ENCODE measurements at places on chromosomes 5 and 9.

GRCh38 chr5:147510885-147511284 is 1.0 kb upstream of the DPYSL3 start:
- no peak for DNase-seq

GRCh38 chr9:125241863-125242739 is 958 bp upstream of the HSPA5 start:
- no peak for DNase-seq

GRCh38 chr9:82404196-82404870 is 415.8 kb downstream of the SPATA31D1 start:
- DNase-seq, result peak; percentile 46

DNA sequence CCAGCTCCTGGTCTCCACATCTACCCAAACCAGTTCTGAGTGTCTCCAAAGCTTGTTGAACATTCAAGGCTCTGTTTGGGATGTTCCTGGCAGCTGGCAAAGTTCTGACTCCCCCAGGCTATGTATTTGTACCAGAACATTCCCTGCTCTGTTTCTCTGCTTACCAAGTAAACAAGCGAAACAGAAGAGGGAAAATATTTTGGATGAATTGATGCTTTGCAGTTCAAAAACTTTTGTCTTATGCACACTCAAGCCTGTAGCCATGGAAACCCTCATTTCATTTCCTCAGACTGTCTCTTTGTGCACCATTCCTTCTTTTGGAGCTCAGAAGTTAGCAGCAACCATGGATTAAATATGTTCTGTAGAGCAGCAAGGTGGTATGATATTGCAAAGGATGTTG is 145.8 kb downstream of the ACTL7B start:
- no peak for DNase-seq

GRCh38 chr9:19918630-19919029 is 129.8 kb upstream of the SLC24A2 start:
- no peak for DNase-seq

- DNase-seq, result peak; percentile 17
Observed at GRCh38 chr5:130109152-130109551, 204.9 kb downstream of the CHSY3 start.

DNA sequence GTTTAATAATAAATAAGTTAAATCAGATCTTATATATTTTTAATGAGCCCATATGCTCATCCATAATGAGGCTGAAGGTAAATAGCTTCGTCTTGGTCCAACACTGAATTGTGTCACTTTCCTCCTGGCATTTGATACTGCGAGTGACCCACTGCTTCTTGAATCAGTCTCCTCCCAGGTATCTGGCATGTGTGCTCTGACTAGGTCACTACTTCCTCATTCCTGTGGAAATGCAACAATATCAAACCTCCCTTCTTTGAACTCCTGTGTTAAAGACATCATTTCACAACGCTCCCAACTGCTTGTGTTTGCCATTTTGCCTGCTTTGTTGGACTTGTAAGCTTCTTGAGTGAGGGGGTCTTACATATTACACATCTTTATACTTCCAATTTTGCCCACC is 157.7 kb downstream of the SLC24A2 start:
- no peak for DNase-seq

DNA sequence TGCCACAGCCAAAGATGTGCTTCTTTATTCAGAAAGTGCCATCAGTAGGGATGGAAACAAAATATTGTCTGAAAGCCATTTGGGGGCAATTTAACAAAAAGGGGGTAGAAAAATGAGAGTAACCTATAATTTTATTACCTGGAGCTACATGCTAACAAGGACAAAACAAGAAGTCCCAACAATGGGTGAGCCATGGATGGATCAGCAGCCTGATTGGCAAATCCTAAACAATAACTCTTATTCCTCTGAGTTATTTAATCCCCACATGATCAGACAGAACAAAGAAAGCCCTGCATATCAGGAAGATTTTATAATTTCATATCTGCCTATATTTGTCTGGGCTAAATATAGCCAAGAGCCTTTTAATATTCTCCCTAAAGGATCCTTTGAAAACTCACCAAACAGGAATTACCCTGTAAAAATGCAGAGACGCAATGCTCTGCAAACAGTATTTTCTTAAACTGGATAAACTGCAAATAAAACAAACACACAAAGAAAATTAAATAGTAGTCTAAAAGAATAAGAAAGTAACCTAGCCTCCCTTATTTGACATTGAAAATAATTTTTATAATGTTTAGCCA is 483.4 kb downstream of the ZNF608 start:
- no peak for DNase-seq

- DNase-seq, result no peak
Observed at GRCh38 chr5:43017428-43017815, 22.7 kb downstream of the ANXA2R start.

DNA sequence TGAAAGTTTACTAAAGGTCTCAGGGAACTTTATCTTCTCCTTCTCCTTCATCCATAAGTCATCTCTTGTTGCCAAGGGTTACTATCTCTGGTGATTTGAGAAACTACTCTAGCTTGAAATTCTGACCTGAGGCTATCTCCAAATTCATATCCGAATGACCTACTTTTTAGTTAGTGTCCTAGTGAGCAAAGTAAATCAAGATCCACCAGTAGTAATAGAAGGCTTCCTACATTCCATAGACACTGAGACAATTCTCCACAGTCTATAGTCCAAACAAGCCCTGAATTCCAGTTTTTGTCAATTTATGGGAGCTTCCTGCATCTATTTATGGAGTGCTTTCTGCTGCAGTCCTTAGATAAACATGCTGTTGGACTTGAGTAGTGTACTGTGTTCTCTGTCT is 5.0 kb downstream of the IL7R start:
- no peak for DNase-seq

GRCh38 chr9:86807367-86807976 is 139.8 kb downstream of the GAS1 start:
- no peak for DNase-seq

GRCh38 chr9:136093995-136094881 is 851 bp downstream of the NACC2 start:
- no peak for DNase-seq

GRCh38 chr5:36647046-36647445 is 40.6 kb downstream of the SLC1A3 start:
- no peak for DNase-seq

GRCh38 chr5:77971776-77972468 is 195.8 kb upstream of the TBCA start:
- no peak for DNase-seq

DNA sequence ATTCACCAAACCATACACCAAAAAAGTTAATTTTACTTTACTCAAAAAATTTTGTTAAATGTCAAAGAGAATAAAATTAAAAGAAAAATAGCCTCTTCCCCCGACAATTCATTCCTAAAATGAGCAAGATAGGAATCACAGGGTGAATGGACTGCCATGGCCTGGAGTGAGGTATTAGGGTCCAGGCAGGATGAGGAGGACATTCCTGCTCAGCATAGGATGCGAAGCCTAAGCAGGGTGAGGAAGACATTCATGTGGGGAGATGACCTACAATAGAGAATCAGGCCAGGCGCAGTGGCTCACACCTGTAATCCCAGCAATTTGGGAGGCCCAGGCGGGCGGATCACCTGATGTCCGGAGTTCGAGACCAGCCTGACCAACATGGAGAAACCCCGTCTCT is 8.4 kb downstream of the NUDCD2 start:
- DNase-seq, result no peak

DNA sequence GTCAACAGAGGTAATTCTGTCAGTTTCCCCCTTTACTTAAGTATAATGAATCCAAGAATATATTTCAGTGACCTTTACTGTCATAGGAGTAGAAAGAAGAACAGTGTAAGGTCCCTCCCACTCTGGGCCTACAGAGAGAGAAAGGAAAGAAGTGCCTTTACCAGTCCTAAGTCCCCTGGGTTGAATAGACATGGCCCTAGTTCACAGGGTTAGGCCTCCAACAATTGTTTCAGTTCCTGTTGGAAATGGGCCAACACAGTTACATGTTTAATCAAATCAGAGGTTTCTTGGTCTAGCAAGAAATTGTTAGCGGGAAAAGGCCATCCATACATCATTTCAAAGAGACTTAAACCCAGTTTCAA is 605.6 kb downstream of the MTRR start:
- DNase-seq, result no peak

- no peak for DNase-seq
Observed at GRCh38 chr9:71895117-71895516, 15.9 kb downstream of the ABHD17B start.

GRCh38 chr5:150079909-150080461 is 6.4 kb downstream of the CSF1R start:
- DNase-seq, result no peak

DNA sequence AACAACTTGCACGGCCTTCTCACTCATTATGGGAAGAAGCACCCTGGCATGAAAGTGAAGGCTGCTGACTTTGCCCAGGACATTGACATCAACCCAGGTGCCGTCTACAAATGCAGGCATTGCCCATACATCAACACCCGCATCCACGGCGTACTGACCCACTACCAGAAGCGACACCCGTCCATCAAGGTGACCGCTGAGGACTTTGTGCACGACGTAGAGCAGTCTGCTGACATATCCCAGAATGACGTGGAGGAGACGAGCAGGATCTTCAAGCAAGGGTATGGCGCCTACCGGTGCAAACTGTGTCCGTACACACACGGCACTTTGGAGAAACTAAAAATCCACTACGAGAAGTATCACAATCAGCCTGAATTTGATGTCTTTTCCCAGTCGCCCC is 65.4 kb downstream of the ZNF462 start:
- no peak for DNase-seq

- DNase-seq, result peak; percentile 91
Observed at GRCh38 chr5:155504606-155505005, 491.1 kb downstream of the KIF4B start.

DNA sequence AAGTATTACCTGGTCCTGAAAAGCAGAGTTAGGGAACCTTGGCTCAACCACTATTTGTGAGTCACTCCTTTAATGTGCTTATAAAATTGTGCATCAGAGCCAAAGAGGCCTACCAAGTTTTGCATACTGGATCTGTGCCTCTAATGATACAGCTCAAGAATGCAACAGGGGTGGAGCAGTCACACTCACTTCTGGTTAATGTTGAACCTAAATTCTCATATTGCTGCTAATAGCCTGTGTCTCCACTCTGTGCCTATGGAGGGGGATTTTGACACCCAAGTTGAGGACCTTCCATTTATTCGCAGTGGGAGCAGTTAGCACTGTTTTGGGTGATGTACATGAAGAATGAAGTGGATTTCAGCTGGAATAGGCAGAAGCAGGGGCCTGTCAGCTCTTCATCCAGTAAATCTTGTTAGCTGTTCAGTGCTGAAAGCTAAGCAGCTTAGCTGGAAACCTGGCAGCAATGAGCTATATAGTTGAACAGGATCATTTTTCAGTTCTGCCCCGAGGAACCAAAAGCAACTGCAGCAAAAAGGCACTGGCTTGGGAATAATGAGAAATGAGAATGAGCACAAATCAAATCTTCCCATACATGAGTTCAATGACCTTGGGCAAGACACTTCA is 9.7 kb downstream of the SH3TC2 start:
- no peak for DNase-seq

- no peak for DNase-seq
Observed at GRCh38 chr5:77642738-77643653, 4.5 kb upstream of the OTP start.

- no peak for DNase-seq
Observed at GRCh38 chr9:98024702-98025101, 31.8 kb upstream of the NANS start.

DNA sequence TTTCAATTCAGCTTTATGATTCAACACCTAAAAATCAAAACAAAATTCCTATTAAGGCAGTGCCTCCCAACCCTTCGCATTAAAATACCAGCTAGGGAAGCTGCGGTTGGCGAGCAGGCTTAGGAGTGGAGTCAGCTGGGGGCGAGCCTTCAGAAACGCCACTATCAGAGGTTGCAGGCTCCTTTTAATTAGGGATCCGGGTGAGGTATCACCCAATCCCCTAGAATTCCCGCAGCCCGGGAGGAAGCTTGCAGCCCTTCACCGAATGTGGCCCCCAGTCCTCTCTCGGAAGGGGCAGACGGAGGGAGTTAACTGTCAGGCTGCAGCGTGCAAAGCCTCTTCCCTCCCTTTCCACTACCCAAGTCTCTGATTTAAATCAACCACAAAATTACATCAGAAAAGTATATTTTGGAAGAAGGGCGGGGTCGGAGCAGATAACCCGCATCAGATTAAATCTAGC is 1.7 kb downstream of the STC2 start:
- DNase-seq, result no peak

DNA sequence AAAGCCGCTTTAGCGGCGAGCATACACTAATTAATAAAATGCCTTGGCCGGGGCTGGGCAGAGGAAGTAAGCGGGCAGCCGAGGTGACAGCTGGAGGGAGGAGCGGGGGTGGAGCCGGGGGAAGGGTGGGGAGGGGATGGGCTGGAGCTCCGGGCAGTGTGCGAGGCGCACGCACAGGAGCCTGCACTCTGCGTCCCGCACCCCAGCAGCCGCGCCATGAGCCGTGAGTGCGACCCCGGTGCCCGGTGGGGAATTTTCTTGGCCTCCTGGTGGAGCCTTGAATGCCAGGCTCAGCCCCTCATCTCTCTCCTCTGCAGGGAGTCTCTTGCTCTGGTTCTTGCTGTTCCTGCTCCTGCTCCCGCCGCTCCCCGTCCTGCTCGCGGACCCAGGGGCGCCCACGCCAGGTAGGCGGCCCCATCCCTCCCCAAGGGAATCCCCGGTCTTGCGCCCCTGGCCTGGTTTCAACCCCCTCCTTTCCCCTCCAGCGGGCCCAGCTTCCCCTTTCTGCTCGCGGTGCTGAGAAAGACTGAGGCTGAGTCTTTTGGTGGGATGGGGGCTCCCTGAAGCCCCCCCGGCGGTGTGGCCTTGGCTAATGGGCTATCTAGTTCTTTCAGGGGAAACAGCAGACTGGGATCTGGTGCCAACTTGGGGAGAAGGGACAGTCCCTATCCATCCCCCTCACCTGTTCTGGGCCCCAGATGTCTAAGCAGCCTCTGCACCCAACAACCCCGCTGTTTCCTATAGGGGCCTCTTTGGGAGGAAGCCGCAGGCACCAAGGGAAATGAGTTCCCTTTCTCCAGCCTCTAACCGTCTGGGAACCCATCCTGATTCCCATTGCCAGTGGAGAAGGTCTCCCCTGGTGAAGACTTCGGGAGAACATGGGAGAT is at the start of gene PTGS1:
PTGS1 (plus strand) TSS at position 156 of the 887 bp plus-strand sequence; CDS start at position 217, 61 bp downstream.
- no peak for DNase-seq

GRCh38 chr5:123803359-123803758 is 291.4 kb downstream of the CSNK1G3 start:
- no peak for DNase-seq

GRCh38 chr5:167899490-167900070 is 391.9 kb upstream of the WWC1 start:
- no peak for DNase-seq

DNA sequence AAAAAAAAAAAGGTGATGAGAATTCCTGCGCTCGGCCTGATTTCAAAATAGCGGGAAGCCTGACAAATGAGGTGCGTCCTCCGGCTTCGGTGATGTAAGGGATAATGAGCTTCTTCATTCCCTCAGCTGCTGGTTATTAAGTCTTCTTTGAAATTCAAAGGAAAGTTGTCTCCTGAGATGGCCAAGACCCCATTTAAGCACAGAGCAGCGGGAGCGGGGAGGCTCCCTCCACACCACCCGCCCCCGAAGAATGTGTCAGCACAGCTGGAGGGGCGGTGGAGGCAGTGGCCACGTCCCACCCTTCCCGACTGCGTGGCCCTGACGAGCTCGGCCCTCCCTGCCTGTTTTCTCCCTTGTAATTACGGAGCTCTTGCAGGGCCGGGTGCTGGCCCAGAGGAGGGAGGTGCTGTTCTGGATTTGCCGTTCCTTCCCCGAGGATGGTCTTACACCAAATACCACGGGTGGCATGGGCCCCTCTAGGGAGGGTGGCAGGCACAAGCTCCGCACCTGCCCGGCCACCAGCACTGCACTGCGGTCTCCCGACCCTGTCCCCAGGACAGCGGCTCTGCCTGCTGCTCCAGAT is 31.0 kb downstream of the SLC9A3 start:
- DNase-seq, result no peak

GRCh38 chr5:107425541-107426031 is 245.2 kb downstream of the EFNA5 start:
- DNase-seq, result no peak
